ENCODE measurements at places on chromosomes 7 and 10.

GRCh38 chr10:62025901-62026879, 124.7 kb downstream of the ARID5B start:
- DNase-seq = no peak

DNA sequence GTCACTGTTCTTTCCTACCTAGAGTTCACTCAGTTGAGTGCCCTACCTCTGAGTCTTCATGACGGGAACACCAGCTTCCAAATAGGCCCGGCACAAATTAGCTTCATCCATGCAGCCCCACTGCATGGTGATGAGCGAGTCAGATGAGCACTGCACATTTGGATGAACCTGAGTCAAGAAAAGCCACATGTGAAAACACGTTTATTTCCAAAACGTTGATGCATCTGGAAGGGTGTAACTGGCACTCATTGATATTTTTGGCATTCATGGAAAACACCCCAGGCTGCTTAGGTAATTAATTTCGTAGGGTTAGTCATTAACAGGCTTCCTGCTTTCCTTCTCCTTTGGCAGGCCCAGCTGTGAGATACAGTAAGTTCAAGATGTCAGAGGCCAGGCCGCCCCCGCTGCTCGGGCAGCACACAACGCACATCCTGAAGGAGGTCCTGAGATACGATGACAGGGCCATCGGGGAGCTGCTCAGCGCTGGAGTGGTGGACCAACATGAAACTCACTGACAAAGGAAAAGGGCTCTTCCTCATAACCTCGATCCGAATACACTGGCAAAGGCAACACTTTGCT, 725.2 kb downstream of the SUGCT start:
- no peak for DNase-seq

GRCh38 chr7:47475880-47476227, 106.1 kb downstream of the TNS3 start:
- no peak for DNase-seq

- DNase-seq = no peak
These were observed 445.2 kb upstream of the FZD8 start for GRCh38 chr10:36087006-36088005.

DNA sequence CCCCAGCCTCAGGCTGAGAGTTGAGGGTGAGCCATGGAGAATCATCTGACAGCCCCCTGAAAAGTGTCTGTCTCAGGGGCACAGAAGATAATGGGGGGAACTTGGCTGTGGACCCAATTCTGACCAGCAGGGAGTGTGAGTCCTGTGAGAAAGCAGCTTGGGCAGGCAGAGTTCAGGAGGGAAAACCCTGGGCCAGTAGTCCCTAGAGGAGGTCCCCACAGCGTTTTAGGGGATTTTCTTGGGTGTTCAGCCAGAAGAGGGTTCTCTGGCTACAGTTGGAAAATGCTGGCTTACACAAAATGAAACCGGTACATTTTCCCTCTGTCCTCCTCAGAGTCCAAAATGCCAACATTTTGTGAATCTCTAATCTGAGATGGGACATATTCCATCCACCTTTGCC, 35.8 kb upstream of the TRIM8 start:
- DNase-seq = no peak

DNA sequence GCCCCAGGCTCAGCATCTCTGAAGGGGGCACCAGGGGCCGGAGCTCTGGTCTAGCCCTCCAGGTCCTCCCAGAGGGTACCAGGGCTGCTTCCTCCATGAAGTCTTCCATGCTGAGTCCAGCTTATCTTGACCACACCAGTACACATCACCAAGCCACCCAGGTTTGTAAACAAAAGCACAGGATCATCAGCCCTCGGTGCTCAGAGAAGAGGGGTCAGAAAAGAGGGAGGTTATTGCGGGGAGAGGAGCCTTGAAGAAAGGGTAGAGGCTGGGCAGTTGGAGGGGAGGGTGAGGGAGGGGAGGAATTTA, 23.9 kb downstream of the AQP1 start:
- no peak for DNase-seq

GRCh38 chr10:70106958-70107791, 25.4 kb downstream of the AIFM2 start:
- DNase-seq = no peak

GRCh38 chr7:150826061-150826849, 25.7 kb downstream of the TMEM176A start:
- no peak for DNase-seq

GRCh38 chr10:131852176-131852822, 48.5 kb upstream of the PPP2R2D start:
- no peak for DNase-seq

Data from activated CD4-positive, alpha-beta T cell treated with anti-CD3 and anti-CD28 coated beads, Interleukin-2, Interleukin-6, amounts not matched to agents 100 ng/mL and 50 ng/mL, durations not matched to agents 16 hours and 8 hours (primary cell).